ENCODE measurements at places on chromosomes 16 and 17.

DNA sequence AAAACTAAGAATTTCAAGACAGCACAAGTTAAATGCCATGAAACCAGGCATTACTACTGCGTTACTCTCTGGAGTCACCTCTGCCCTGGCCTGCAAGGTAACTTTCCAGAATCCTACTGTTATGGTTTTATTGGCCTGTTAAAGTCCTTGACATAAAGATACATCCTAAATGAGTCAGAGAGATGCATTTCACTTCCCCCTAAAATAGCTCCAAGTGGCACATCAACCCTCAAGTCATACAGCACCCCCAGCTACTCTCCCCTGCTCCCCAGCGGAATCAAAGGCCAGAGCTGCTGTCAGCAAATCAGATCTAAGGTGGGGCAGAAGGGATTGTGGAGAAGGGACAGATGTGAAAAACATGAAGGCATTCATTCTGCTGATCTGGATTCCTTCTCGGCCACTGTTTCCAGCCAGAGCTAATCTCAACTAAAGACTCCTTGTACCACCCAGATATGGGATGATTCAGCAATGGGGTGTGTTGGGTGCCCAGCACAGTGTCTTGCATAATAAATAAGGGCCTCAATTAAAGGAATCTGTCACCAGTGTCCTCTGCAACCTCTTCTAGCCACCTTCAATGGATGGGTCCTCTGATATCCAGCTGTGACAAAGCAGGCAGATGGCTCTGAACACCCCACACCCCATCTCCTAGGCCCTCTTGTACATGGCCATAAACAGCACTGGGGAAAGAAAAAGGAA lies 8.5 kb upstream of the CCL1 start:
- H3K4me1 ChIP-seq: no peaks in the 10 kb centered on the region
- no peaks in the 10 kb centered on the region for H3K27me3 ChIP-seq
- no peak overlapping the region for H3K27ac ChIP-seq
- no peak overlapping the region for H3K4me3 ChIP-seq

DNA sequence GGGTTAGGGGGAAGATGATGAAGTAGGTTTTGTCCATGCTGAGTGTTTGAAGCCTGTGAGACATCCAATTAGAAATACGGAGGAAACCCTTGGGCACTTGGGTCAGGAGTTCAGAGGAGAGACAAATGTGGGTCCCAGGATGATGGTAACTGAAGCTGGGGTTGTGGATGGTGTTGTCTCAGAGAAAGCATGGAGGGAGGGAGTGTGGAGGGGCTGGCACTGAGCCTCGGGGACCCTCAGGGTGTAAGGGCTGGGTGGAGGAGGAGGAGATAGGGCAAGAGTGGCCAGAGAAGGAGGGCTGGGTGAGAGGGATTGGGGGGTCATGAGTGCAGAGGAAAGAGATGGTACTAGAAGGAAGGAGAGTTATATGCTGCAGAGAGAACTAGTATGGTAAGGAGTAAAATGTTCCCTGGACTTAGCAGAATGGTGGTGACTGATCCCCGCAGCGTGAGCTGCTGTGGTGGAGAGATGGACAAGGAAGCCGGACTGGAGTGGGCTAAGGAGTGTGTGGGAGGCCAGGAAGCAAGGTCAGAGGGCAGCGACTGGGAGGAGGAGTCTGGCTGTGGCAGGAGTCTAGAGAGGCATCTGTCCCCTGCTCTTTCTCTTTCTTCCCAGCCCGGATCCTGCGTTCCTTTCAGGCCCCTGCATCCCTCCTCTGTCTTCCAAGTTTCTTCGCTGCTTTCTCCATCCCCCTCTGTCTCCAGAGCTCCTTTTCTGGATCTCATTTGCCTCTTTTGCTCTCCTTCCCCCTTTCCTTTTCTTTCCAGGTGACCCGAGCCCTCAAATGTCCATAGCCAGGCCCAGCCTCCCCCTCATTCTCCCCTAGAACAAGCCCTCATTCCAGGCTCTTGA lies 3.9 kb upstream of the COL1A1 start:
- H3K4me1 ChIP-seq: peaks cover 22% of the 10 kb centered on the region
- no peak for DNase-seq
- no peak overlapping the region for H3K27ac ChIP-seq
- peaks cover 29% of the 10 kb centered on the region for H3K27me3 ChIP-seq
- H3K4me3 ChIP-seq: no peak overlapping the region

DNA sequence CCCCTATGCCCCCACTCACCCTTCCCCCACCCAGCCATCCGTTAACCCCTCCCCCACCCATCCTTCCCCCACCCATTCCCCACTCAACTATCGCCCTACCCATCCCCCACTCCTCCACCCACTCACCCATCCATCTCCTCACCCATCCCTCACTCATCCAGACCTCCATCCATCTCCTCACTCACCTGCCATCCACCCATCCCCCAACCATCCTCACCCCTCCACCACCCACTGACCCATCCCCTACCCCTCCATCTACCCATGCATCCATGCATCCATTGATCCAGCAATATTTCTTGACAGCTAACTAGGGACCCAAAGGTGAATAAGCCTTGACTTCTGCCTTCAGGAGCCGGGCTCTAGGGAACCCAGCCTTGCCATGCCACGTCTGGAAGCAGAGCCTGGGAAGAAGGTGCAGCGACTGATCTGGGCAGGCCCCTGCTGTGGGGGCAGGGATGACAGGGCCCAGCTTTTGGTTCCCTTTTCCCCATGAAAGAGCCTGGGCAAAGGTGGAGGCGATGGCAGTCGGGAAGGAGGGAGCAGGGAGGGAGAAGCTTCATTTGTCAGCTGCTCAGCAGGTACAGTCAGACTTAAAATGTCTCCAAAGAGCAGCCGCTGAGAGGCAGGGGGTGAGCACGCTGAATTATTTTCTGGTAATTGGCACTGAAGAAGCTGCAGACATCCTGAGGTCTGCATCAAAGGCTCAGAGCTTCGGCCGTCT lies 23.1 kb upstream of the DOC2B start:
- H3K4me3 ChIP-seq: no peak overlapping the region

GRCh38 chr16:67672739-67673662 lies 6.4 kb downstream of the C16orf86 start:
- no peaks in the 10 kb centered on the region for H3K27me3 ChIP-seq
- H3K4me3 ChIP-seq: no peak overlapping the region
- no peaks in the 10 kb centered on the region for H3K4me1 ChIP-seq
- DNase-seq: no peak
- H3K27ac ChIP-seq: no peak overlapping the region
- 0 out of 2 replicates have a peak, but pooled peaks cover 3% of the 10 kb centered on the region for H3K36me3 ChIP-seq

- peaks cover 21% of the 10 kb centered on the region for H3K36me3 ChIP-seq
- no peaks in the 10 kb centered on the region for H3K4me1 ChIP-seq
- no peak for DNase-seq
- H3K27me3 ChIP-seq: no peaks in the 10 kb centered on the region
- H3K27ac ChIP-seq: no peak overlapping the region
Measured at GRCh38 chr17:2990396-2990795, 73.0 kb downstream of the OR1D5 start.

GRCh38 chr16:2933136-2933535 lies 21.4 kb downstream of the FLYWCH1 start:
- DNase-seq: no peak
- 0 out of 2 replicates have a peak, but pooled peaks cover 4% of the 10 kb centered on the region for H3K36me3 ChIP-seq
- H3K4me1 ChIP-seq: no peaks in the 10 kb centered on the region
- H3K27ac ChIP-seq: no peak overlapping the region
